ENCODE measurements at places on chromosomes 5 and 9.
A peak's percentile ranks its signal among the peaks of the same experiment; 100 is the strongest.

GRCh38 chr5:53261245-53261644 lies 151.7 kb upstream of the MOCS2 start:
- DNase-seq: no peak

DNA sequence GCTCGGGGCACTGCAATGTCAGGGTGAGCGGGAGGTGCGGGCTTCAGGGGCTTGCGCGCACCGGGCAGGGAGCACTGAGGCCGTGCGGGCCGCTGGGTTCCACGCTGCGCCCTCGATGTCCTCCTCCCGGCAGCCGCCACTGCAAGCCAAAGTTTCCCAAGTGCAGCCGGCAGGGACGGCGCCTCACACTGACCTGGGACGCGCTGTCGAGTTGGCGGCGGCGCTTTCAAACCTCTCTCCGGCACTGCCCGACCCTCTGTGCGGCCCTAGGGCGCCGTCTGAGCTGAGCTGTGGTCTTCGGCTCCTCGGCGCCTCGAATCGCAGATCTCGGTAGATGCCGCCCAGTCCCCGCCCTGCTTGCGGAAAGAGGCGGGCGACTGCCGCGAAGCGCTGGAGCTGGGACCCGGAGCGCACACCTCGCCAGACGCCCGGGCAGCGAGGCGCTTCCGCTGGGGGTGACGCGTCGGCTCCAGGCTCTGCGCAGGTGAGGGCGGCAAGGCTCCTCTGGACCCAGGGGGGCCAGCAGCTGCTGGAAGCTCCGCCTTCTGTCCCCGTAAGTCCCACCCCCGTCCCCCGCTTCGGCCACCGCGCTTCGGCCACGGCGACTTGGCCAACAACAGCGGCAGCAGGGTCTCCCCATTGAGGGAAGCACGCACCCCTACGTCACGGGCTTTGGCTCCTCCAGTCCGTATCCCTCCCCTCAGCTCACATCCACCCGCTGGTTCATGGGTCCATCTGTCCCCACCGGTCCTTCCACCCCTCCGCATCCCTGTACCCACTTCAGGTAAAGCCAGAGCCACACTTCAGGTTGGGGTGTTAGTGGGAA lies at the start of gene ANKRD34B:
TSS of gene ANKRD34B (minus strand) at position 320 of the 826 bp plus-strand sequence. CDS start 10,261 bp downstream, outside the sequence.
- peak; percentile 13 for DNase-seq

DNA sequence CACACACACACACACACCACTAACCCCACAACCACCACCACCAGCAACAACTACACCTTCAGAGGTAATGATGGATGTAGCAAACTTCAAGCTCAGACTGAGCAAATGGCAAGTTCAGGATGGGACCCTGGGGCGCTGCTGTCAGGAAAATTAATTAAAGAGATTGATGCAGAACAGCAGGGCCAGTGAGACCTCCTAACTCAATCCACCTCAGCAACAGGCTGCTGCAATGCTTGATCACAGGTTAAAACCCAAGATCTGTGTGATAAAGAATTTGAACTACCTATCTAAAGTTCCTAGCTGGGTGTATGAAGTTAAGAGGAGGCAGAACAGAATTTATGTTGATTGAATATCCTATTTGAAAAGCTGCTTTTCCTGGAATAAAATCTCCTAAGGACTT lies 140.3 kb upstream of the FER start:
- no peak for DNase-seq

- DNase-seq: no peak
Observed at GRCh38 chr9:101254733-101255433, 129.9 kb downstream of the BAAT start.

DNA sequence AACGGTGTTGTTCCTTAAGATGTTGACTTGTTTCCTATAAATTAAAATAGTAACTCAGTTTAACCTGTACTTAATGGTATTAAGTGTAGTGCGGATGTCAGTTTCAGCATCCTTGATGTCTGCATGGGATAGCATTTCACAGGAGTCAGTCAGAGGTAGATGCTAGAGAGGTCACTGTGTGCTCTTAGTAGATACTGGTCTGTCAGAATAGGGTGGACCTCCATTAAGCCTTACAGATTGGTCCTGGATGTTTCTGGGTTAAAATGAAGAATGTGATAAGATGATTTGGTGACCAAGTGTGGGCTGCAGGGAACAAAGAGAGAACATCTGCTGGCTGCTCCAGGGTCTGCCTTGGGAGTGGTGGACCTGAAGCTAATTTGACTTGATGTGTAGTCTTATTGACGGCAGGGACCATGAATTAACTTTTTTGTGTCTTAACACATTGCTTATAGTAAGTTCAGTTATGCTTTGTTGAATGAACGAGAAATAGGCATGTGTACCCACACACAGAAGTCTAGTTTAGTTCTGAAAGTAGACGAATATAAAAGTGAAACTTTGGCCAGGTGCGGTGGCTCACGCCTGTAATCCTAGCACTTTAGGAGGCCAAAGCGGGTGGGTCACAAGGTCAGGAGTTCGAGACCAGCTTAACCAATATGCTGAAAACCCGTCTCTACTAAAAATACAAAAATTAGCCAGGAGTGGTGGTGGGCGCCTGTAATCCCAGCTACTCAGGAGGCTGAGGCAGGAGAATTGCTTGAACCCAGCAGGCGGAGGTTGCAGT lies 12.5 kb downstream of the RAB24 start:
- DNase-seq: no peak

- no peak for DNase-seq
Observed at GRCh38 chr5:169944922-169945680, 35.2 kb downstream of the INSYN2B start.

- no peak for DNase-seq
Observed at GRCh38 chr9:26706223-26706622, 186.4 kb downstream of the CAAP1 start.

GRCh38 chr5:61329550-61330128 lies 2.4 kb upstream of the ZSWIM6 start:
- peak; percentile 41 for DNase-seq

DNA sequence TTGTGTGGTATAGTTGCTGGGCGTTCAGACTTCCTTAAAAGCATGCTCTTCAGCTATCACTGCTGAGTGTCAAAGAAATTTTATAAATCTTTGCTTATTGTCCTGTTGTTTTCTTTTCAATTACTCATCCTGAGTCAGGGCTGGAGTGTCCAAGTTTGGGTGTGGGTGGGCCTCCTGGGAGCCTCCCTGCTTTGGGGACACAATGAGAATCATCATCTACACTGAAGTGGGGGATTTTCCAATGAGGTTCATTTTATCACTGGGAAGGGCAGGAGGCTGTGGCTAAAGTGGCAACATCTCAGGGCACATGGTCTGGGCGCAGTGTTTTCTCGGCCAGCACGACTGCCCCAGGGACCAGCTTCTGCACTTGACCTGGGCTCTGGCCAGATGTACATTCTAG lies 19.5 kb downstream of the GFPT2 start:
- DNase-seq: no peak

- no peak for DNase-seq
Observed at GRCh38 chr5:9466697-9467096, 79.2 kb downstream of the SEMA5A start.

GRCh38 chr5:147522435-147522834 lies 12.6 kb upstream of the DPYSL3 start:
- DNase-seq: no peak

DNA sequence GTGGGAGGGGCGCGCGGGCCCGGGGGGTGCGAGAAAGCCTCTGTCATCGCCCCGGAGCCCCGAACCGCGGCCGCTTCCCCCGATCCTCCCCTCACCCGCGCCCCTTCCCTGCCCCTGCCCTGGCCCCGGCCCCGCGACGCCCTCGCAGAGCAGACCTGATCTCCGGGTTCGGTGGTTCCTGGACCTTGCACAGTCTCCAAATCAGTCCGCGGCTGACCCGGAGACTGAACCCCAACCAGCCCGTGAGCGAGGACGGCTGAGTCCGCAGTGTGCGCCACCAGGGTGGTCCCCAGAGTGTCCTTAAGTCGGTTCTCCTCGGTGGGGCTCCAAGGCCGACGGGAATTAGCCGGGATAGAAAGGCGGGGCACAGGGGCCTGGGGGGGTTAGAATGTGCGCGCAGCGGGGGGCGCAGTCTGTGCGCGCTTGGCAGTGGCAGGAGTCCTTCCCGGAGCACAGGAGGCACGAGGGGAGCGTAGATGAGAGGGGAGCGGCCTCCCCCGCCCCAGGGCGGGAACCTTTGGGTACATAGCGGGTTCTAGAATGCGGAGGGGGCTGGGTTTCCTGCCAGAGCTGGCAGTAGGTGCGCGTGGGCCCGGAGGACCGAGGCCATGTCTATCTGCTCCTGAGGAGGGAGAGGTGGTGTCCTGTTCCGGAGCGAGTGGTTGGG lies 779 bp downstream of the PKN3 start:
- DNase-seq: no peak

- DNase-seq: peak; percentile 84
Observed at GRCh38 chr5:96687812-96688453, 25.8 kb downstream of the CAST start.

- DNase-seq: peak; percentile 6
Observed at GRCh38 chr5:116982035-116982434, 407.4 kb upstream of the SEMA6A start.

DNA sequence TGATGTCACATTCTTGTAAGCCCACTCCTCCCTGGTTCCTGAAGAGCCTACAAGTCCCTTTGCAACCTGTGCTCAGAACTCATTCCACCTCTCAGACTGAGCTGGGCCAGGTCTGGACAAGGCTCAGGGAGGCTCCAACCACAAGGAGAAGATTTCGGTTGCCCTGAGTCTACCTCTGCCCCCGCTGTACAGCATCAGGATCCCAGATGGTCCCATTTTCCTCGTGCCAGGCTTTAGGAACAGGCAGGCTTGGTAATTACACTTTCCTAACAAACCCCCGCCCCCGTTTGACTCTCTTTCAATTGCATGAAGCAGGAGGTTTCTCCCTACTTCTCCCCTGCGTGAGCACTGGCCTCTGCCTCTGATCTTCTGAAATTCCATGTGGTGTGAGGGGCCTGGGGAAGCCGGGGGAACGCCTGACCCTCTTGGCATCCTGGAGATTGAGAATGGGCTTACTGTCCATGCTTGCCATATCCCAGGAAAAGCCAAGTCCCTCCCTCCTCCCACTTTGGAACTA lies 86.9 kb upstream of the CTNNA1 start:
- DNase-seq: no peak

DNA sequence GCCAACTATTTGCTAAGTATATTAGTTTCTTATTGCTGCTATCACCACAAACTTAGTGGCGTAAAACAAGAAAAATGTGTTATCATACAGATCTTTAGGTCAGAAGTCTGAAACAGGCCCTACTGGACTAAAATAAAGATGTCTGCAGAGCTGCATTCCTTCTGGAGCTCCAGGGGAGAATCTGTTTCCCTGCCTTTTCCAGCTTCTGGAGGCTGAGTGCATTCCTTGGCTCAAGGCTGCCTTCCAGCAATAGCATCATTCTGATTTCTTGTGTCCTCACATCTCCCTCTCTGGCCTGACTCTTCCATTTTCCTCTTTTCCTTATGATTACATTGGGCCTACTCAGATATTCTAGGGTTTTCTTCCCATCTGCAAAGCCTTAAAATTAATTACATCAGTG lies 15.9 kb downstream of the MAN2A1 start:
- DNase-seq: no peak

DNA sequence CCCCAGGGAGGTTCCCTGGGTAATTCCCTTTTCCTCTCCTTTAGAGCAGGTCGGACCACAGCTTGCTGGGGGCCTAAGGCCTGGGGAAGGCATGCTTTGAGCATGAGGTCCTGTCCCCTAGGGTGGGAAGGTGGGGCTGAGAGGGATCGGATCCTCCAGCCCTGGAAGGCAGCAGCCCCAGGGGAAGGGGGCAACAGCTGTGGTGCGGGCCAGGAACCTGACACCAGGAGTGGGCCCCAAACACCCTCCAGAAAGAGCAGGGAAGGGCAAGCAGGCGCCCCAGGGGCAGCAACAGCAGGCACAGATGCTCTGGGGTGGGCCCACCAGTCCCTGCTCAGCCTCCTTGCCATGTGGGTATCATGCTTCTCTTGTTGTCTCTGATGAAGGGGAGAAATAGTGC lies 3.2 kb upstream of the CORO2A start:
- DNase-seq: no peak

- DNase-seq: no peak
Observed at GRCh38 chr5:71861682-71862081, 142.6 kb downstream of the CARTPT start.

- DNase-seq: no peak
Observed at GRCh38 chr5:93070938-93071337, 510.1 kb downstream of the NR2F1-AS1 start.

DNA sequence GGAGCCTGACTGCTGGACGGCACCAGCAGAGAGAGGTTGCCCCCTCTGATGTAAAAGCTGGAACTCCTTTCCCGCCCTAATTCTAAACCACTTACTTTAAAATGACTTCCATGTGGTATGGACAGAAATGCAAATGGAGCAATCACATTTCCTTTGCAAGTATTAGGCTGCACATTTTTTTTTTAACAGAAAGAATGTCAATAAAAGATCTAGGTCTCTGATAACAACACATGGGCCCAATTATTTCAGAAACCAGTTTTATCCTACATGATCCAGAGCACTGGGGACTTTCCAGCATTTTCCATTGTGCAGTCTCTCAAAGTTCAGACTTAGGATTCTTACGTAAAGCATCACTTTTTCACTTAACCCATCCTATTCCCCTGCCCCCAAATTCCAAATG lies 203.7 kb downstream of the NXNL2 start:
- DNase-seq: no peak

DNA sequence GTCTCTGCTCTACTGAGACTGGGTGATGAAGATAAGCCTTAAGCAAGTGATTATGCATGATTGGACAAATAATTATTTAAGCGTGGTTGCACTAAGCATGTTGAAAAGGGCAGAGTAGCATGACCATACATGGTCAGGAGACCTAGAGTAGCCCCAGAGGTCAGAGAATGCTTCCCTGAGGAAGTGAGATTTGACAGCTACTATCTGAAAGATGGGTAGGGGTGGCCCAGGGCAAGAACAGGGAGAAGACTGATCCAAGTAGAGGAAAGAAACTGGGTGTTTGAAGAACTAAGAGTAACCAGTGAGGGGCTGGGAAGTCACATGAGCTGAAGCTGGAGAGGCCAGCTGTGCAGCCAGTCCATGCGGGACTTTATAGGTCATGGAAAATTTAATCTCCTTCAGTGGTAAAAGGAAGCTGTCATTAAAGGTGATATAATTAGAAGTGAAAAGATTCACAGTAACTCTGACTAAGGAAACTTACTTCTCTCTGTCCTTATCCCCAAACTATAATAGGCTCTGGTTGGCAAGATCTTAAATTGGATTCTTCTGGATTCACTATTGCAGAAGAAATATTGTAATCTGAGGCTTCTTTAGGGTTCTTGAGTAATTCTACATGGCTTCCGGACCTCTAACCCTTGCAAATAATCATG lies 35.2 kb downstream of the YIPF5 start:
- DNase-seq: no peak

- no peak for DNase-seq
Observed at GRCh38 chr5:14675865-14676300, 11.4 kb downstream of the OTULIN start.

- DNase-seq: peak; percentile 23
Observed at GRCh38 chr9:137694962-137695875, 76.4 kb downstream of the EHMT1 start.

All from SW480 (cell line).